T-cell (primary cell): ENCODE measurements at places on chromosomes 1 and 21. TPM values are rescaled to one million over a fixed set of nuclear protein-coding genes. Genes with fewer than 3 reads are reported as not detected.

GRCh38 chr1:30273456-30273855 lies 449.9 kb downstream of the MATN1 start:
- no peaks in the 10 kb centered on the region for H3K4me1 ChIP-seq
- DNase-seq, result no peak
- H3K27me3 ChIP-seq, result no peaks in the 10 kb centered on the region

GRCh38 chr1:225812488-225813213 lies 2.7 kb downstream of the EPHX1 start:
- DNase-seq, result no peak
- no peaks in the 10 kb centered on the region for H3K27me3 ChIP-seq
- no peak overlapping the region for H3K4me3 ChIP-seq
- no peaks in the 10 kb centered on the region for H3K4me1 ChIP-seq

ANGPTL3 gene
- total RNA-seq, result not detected

DNA sequence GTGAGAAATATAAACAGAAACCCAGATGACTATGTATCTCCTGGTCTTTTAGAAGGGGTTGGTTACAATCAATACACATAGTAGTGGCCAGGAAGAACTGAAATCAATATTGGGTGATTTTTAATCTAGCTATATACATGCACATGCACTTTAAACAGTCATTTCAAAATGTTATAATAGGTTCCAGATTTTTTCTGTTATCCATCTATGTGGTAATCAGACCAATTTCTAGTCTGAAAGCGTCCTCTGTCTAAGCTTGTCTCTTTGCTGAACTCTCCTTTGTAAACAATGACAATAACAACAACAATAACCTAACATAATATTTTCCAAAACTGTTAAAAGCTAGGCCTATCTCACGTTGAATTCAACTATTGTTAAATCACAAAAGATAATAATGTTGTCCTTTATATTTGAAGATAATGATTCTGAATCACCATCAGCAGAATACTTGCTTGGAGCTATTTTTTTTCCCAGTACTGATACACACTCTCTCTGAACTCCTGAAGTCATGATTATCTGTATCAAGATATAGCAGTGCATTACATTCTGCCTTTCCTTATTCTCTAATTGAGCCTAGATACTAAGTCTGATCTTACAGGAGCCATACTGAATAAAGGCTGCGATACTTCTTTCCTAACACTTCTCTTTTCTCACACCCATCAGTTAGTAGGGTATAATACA lies 496.8 kb upstream of the ZRANB2 start:
- no peak overlapping the region for H3K4me3 ChIP-seq
- H3K27me3 ChIP-seq, result no peaks in the 10 kb centered on the region
- H3K27ac ChIP-seq, result no peak overlapping the region
- no peaks in the 10 kb centered on the region for H3K36me3 ChIP-seq
- H3K4me1 ChIP-seq, result no peaks in the 10 kb centered on the region

CFAP141 gene
- not detected for total RNA-seq
